ENCODE measurements at places on chromosomes 4 and X.

GRCh38 chr4:147539959-147540358 lies 59.1 kb downstream of the EDNRA start:
- no peak for DNase-seq

GRCh38 chr4:177483760-177484159 lies 41.5 kb upstream of the AGA start:
- no peak for DNase-seq

GRCh38 chrX:2766906-2767305 lies 15.1 kb downstream of the XG start:
- DNase-seq: no peak

DNA sequence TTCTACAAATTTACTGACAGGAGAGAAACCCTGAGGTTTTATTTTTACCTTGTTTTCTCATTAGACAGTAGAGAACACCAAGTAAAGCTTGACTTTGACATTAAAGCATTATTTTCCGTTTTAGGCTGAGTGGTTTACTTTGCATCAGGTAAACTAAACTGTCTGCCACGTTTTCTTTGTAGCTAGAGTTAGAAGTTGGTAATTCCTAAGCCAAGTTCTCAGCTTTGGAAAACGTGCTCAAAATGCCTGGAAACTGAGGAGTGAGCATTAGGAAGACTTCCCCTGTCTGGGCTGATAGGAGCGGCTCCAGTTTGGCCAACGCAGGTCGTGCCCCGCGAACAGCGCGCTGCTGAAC lies 819 bp downstream of the PDLIM3 start:
- DNase-seq: no peak

- no peak for DNase-seq
These were observed 76.9 kb downstream of the EGF start for GRCh38 chr4:109989618-109990017.

DNA sequence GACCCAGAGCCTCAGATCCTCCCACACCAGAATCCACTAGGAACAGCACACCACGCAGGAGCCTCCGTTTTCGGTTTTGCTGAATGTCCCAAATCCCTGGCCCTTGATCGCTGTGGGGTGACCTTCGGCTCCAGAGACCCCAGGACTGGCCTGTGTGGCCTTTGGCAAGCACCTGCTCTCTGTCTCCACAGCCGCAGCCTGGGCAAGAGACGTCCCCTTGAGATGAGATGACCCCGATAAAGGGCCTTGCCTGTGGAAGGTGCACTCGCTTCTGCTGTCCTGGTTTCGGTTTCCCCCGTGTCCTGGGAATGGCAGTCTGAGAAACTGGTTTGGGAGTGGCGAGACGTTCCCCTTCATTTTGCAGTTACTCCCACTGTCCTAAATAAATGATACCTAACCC lies 9.6 kb downstream of the PSAPL1 start:
- DNase-seq: no peak

GRCh38 chr4:183342541-183343533 lies 20.6 kb upstream of the CLDN24 start:
- no peak for DNase-seq

- DNase-seq: no peak
These were observed 3.7 kb downstream of the PRDM5 start for GRCh38 chr4:120918788-120919187.

DNA sequence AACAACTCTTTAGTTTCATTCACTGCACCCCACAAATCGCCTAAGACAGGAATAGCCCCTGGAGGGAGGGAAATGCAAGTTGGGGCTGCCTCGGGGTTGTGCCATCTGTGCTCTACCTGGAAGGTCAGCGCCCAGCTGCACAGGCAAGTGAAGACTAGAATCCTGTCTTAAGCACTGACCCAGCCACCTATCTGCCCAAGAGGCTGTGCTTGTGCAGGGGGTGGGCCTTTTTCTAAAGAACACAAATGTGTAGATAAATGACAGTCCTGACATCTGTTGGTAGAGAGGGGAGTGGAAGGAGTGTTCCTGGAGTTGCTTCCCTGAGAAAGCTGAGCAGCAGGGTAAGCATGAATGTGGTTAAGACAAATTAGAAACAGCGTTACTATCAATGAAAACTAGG lies 15.7 kb downstream of the ZNF518B start:
- DNase-seq: no peak

DNA sequence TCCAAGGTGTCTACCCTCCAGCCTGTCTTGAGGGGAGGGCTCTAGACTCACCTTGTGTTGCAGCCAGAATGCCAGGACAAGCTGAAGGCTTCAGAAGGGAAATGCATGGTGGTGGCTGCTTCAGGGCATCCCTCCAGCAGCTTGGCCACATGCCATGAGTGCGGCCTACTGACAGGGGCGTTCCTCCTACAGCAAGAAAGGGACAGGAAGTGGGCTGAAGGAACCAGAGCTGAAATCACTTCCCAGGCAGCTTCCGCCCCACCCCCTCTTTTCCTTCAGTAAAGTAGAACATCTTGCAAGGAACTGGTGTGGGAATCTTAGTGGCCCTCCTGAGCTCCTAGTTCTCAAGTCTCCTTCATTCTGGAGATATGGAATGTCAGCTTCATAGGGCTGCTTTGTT lies 167.5 kb upstream of the DGKK start:
- no peak for DNase-seq

GRCh38 chr4:127501103-127501502 lies 131.7 kb upstream of the INTU start:
- no peak for DNase-seq

- no peak for DNase-seq
These were observed 129.4 kb upstream of the SH3RF1 start for GRCh38 chr4:169399976-169400767.
